Stimulated activated CD4-positive, alpha-beta T cell treated with anti-CD3 and anti-CD28 coated beads, Interleukin-1b, Interleukin-23, amount 100 ng/mL, for 48 hours (primary cell): ENCODE measurements at places on chromosomes 12 and 14.

DNA sequence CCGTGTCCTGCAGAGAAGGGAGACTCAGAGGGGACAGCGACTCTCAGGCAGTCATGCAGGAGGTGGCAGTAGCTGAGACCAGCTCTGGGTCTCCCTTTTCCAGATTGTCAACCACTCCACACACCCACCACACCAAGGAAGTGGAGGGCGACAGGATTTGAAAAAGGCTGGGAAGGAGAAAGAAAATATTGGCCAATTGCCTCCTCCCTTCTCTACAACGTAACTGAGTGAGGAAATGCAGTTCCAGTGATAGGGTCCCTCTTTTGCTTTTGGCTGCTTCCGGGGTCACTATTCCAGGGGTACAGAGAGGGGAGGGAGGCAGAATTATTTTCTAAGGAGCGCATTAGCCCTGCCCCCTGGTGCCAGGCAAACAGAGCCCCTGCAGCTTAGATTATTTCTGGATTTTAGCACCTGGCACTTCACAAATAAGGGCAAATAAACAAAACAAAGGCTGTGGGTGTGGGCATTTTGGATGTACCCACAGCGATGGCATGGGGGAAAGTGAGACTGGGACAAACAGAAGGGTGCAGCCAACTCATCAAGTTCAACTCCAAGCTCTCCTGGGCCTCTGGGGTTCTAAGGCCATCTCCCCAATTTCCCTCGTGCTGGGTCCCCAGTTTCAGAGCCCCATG, 20.4 kb downstream of the ASB2 start:
- DNase-seq = no peak

- no peak for DNase-seq
Observed at GRCh38 chr14:100845341-100845740, 19.4 kb downstream of the MEG3 start.

DNA sequence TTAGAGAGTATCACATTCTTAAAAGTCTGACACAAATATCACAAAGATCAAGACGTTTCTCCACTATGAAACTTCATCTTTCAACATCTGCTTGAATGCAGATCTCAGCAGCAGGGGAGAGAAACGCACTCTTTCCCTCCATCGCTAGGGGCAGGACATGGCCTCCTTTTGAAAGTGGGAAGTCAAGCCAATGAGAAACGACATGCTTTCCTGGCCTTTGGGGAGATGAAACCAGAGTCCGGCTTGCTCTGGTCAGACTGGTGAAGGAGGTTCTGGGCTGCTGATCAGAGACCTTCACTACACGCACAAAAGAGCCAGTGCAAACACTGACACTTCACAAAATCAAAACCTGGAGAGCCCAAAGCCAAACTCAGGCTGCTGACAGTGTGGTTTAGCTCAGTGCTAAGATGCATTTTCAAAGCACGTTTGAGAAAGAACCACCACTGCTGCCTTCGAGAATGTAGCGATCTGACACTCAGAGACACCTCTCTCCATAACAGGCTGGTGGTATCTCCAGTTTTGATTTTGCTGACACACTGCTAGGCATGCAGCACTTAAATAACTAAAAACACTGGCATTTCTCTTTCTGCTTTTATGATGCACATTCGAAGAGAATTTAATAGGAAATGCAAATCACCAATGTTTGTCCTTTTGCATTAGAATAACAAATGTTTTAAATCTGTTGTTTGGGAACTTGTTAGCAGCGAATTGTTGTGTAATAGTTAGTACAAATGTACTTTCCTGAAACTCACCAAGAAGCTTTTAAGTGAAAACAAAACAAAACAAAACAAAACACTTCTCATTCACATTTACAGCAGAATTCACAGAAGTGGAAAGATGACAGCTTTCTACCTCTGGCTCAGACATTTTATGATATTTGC, 93.9 kb upstream of the OVCH1 start:
- DNase-seq = no peak

DNA sequence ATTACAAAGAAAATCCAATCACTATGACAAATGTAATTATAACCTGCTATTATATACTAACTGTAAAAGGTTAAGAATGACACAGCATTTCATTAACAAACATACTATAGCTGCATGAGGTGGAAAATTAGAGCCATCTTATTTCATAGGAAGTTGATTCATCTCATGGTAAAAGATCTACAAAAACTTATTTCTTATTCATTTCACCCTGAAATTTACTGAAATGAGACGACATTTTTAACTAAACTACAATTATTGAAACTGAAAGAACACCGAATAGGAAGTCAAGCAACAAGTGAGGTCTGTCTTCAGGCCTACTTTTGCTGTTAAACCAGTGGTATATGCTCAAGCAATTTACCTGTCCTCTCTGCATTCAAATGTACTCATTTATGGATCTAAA, 87.2 kb downstream of the CEP83 start:
- DNase-seq = no peak

DNA sequence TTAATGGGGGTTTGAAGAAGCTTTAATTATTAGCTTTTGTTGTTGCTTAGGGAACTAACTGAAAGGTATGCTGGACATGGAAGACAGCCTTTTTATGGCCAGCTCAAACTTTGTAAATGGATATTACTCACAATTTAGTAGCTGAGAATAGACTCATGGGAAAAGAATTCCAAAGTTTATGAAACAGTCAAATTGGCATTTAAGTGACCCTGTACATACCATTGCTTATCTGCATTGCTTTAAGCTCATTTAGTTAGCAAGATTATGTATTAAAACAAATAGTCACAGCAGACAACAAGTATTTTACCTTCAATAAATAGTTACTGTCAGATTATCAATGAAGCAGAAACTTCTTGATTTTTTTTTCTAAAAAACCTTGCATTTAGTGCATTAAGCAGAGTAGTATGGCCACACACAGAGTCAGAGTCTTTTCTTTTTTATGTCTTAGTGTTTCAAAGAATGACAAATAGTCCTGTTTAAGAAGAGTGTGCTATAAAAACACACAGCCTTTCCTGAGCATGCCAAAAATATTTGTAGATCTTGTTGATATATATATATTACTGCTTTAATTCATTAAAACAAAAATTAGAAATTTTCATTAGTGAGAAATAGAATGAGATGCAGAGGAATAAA, 102.2 kb downstream of the TTC6 start:
- DNase-seq = no peak

- DNase-seq = peak; percentile 47
Observed at GRCh38 chr12:52372216-52373154, 5.2 kb upstream of the KRT85 start.
